EL (cell line): ENCODE measurements at places on chromosomes 7 and 10.
A peak's percentile ranks its signal among the peaks of the same experiment; 100 is the strongest.

DNA sequence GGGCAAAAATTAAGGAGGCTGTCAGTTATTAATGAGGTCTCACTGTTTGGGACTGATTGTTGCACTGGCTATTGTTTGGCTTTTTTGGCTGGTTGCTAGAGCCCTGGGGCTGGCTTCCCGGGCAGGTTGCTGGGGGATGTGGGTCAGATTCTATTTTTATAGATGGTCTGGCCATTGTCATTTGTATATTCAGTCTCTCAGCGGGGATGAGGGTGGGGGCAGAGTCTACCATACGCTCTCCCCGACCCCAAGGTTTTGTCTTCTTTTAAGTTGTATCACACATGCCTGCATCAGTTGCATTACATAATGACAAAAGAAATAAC, 84.3 kb upstream of the GRB10 start:
- DNase-seq = no peak

- no peak for DNase-seq
Observed at GRCh38 chr7:101947899-101948298, 130.5 kb downstream of the CUX1 start.

DNA sequence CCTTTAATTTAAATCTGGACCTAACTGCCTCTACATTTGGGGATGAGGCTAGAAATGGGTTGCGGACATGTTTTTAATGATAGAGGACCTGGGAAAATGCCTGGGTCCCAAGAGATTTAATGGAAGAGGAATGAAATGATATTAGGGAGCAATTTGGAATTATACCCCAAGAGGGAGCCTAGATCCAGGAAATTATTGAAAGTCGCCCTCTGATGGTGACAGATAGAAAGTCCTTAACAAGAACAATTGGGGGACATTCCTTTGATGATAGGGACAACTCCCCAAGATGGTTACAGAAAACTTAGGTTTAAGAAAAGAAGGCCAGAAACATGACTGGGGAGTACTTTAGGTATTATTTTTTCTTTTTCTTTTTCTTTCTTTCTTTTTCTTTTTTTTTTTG, 9.5 kb upstream of the TSGA13 start:
- DNase-seq = peak; percentile 44

GRCh38 chr10:65949526-65949925, 976.3 kb upstream of the LRRTM3 start:
- DNase-seq = no peak

GRCh38 chr7:134515569-134516468, 11.5 kb upstream of the AKR1B10 start:
- peak; percentile 88 for DNase-seq

DNA sequence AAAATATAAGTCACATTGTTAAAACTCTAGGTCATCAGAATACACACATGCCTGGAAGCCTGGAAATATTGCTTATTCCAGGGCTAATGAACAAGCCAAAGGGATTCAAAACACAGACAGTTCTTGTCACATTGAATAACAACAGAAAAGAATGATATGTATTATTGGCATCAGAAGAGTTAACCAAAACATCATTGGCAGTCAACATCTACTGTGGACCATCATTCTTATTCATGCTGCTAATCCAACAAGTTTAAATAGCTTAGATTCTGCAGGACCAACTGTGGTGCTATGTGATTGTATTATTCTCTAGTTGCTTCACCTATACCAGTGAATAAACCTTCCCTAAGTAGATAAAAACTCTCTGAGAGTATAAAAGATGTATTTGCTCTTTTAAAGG, 198.3 kb downstream of the NEBL start:
- no peak for DNase-seq

- DNase-seq = no peak
Observed at GRCh38 chr7:90715067-90715466, 118.9 kb downstream of the CDK14 start.

- peak; percentile 73 for DNase-seq
Observed at GRCh38 chr10:5776881-5777197, 36.4 kb downstream of the GDI2 start.

GRCh38 chr7:5423306-5423975, at the start of gene TNRC18:
Gene TNRC18 (minus strand): TSS chr7:5423834. CDS start chr7:5421246, 2,588 bp downstream.
- no peak for DNase-seq

GRCh38 chr10:3976171-3976570, 191.2 kb upstream of the KLF6 start:
- no peak for DNase-seq

DNA sequence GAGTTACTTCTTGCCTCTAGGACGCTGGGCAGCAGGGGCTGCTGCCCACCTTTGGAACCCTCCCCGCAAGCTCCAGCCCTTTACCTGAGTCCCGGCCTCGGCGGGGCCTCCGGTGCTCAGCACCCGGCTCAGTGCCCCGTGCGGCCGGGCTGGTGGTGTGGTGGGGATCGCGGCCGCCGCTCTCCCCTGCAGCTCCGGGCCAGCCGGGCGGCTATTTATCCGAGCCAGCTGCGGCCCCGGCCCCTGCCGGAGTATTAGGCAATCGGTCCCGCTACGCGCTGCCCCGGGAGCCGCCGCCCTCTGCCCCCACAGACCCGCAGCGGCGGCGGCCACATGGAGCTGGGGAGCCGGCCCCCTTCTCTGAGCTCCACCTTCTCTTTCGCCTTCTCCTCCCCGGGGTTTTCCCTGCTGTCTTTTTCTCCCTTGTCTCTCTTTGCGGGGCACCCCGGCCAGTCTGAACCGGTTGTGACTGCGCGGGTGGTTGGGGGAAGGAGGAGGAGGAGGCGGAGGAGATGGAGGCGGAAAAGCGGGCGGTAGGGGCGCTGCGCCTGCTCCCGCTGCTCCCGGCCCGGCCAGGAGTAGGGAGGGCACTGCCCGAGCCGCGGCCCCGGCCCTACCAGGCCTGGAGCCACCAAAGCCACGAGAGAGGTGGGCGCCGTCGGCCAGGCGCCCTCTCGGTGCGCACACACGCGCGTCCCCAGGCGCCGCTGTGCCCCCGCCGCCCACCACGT, at the start of gene SLC16A9:
SLC16A9 (minus strand) TSS at position 456 of the 731 bp plus-strand sequence. CDS start 25,559 bp downstream, outside the sequence.
- DNase-seq = peak; percentile 43

- DNase-seq = no peak
Observed at GRCh38 chr10:119243488-119243887, 36.1 kb downstream of the GRK5 start.

- no peak for DNase-seq
Observed at GRCh38 chr7:33432821-33433220, 303.5 kb downstream of the BBS9 start.

- peak; percentile 79 for DNase-seq
Observed at GRCh38 chr7:117119192-117119924, 166.1 kb downstream of the ST7 start.

DNA sequence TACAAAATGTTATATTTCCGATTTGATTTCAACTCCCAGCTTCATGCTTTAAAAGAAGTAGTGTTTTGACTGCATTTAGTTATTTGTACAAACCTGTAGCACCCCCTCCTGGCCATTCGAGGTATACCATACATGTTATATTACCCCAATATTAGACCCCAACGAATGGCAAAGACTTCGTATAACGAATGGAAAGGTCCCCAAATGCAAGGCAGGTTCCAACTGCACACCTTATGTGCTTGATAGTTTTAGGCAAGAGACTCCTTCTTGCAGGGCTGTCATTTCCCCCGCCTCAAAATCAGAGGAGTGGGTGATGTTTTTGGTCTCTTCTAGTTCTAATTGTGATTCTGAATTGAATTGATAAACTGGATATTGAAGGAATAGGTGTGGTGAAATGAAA, 101.1 kb upstream of the TARP start:
- DNase-seq = peak; percentile 31

GRCh38 chr7:83366629-83367028, 203.9 kb upstream of the PCLO start:
- DNase-seq = no peak

GRCh38 chr7:113421696-113422330, 303.5 kb upstream of the SMIM30 start:
- DNase-seq = peak; percentile 84

- peak; percentile 34 for DNase-seq
Observed at GRCh38 chr10:102831322-102832071, 5.7 kb downstream of the CYP17A1 start.

DNA sequence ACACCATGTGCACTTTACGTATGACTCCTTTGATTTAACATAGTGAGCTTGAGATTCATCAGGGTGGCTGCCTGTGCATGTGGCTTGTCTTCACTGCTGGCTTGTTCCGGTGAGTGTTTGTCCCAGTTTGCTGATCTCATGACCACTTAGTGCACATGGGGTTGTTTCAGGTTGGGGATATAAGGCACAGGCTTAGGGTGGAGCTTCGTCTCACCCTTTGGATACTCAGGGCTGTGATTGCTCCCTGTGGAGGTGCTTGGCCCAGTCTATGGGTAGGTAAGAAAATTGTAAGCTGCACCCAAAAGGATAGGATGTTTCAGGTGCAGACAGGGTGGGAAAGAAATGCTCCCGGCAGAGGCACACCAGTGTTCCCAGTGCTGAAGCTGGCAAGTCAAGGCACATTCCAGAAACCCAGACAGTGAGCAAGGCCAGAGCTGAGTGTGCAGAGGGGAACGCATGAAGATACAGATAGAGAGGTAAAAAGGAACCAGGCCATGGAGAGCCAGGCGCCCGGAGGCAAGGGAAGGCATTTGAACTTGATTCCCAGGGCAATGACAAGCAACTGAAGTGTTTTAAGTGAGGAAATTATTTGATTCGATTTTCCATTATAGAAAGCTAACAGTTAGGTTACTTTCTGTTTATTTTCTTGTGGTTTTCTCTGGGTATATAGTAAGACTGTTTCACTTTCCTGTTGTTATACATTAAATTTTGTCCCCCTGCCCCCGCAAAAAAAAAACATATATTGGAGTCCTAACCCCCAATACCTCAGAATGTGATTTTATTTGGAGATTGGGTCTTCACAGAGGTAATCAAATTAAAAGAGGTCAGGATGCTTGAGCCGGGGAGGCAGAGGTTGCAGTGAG, 289.8 kb upstream of the KLF6 start:
- DNase-seq = peak; percentile 59

GRCh38 chr10:130300608-130301020, 164.4 kb downstream of the GLRX3 start:
- DNase-seq = no peak
